ENCODE measurements at places on chromosomes 16 and 17.

GRCh38 chr16:80791411-80791810 lies 13.0 kb downstream of the CDYL2 start:
- no peak for DNase-seq

- no peak for DNase-seq
Observed at GRCh38 chr17:32452281-32452680, 8.0 kb downstream of the PSMD11 start.

DNA sequence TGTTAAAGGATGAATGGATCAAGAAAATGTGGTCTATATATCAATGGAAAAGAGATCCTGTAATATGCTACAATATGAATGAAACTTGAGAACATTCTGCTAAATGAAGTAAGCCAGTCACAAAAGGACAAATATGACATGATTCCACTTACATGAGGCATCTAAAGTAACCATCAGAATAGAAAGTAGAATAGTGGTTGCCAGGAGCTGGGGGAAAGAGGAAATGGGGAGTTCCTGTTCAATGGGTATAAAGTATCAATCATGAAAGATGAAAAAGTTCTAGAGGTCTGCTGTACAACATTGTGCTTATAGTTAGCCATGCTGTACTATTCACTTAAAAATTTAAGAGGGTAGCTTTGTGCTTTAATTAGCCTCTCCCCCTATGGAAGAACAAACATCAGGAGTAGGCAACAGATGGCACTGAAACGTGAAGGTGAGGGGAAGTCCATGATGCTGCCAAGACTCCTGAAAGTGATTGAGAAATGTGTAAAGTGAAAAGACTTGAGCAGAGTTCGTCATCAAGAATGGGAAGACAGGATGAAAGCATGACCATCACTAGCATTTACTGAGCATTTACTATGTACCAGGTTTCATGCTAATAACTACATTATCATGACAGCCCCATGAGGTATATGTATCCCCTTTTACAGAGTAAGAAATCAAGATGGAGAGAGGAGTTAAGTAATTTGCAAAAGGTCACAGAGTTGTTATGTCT lies 167.2 kb downstream of the CYB561 start:
- no peak for DNase-seq

- DNase-seq: no peak
Observed at GRCh38 chr16:48574766-48575165, 35.2 kb downstream of the N4BP1 start.

DNA sequence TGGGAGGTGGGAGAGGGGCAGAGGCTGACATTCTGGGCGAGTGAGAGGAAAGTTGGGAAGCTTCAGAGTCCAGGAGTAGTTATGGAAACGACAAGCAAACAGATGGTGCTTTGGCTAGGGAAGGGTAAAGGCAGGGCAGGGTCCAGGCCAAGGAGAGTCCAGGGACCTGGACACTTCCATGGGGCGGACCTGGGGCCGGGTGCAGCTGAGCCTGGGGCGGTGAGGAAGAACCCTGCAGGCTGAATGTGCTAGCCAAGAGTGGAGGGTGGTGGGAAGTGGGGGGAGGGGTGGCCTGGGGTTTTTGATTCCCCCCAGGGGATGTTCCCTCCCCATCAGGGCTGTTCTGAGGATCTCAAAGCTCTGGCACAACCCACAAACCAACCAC lies 2.6 kb downstream of the PPP1R9B start:
- no peak for DNase-seq

DNA sequence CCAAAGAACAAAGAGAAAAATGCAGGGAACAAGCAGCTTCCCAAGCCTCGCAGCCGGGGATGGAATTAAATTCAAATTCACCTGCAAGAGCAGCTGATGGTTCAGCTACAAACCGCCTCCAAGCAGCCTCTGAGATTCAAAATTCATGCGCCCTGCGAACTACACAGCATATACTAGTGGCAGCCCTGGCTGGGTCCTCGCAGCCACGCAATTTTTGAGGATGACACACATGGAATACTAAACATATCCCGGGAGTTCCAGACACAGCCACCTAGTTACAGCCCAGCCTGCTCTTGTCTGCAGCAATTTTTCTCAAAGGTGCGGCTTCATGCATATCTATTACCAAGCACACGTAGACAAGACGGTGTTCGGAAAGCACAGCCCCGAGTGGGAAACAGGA lies 35.9 kb upstream of the KIFC3 start:
- no peak for DNase-seq

- DNase-seq: no peak
Observed at GRCh38 chr16:68361485-68361884, 50.7 kb downstream of the PRMT7 start.

- peak; percentile 40 for DNase-seq
Observed at GRCh38 chr17:50863221-50863843, 2.8 kb downstream of the TOB1 start.
